ENCODE measurements at places on chromosomes 5 and 9.
A peak's percentile ranks its signal among the peaks of the same experiment; 100 is the strongest.

DNA sequence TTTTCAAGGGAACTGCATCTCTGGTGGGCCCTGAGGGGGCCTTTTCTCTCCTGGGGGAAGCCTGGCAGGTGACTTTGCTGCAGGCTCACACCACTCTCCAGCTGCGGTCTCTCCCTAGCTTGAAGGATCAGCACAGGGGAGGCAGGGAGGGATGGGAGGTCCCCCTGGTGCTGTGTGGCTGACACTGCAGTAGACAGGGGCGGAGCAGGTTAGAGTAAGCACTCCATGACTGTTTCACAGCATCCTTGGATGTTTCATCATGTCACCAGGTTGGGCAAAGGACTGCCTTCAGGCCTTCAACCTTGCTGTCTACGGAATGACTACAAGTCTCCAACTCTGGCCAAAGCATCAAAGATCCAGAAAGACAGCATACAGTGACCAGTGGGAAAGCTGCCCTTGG lies 470.7 kb downstream of the CDK5RAP2 start:
- no peak for DNase-seq

DNA sequence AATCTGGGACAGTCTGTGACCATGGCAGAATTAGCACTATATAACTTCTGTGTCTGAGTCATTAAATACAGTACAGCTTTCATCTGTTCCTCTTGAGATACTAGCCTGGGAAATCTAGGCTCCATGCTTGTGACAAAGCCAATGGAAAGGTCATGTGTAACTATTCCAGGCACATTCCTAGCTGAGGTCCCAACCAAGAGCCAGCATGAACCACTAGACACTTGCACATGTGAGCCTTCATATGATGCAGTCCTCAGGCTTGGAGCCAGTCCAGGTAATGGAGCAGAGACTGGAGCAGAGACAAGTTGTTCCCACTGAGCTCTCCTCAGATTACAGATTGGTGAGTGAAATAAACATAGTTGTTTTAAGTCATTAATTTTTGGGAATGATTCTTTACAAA lies 412.4 kb upstream of the ZNF462 start:
- no peak for DNase-seq

GRCh38 chr9:135035781-135036760 lies 51.4 kb upstream of the OLFM1 start:
- no peak for DNase-seq

GRCh38 chr5:133200256-133200655 lies 148.4 kb downstream of the HSPA4 start:
- DNase-seq, result no peak

DNA sequence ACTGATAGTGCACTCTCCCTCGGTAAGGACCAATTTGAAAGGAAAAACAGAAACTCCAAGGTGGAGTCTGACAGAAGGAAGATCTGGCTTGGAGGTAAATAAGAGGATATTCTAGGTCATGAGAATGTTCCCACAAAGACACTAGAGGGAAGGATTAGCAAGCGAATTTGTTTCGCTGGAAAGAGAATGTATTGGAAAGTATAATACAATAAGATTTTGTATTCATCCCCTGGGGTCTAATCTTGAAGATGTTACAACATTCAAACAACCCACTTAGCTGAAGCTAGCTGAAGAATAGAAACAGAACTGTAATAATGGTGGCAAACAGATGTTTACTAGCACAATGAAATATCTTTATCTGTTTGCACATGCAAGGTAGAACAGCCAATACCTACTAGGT lies 158.7 kb downstream of the GNAQ start:
- no peak for DNase-seq

- DNase-seq, result no peak
These were observed 164.3 kb upstream of the OTULINL start for GRCh38 chr5:14417276-14417730.

DNA sequence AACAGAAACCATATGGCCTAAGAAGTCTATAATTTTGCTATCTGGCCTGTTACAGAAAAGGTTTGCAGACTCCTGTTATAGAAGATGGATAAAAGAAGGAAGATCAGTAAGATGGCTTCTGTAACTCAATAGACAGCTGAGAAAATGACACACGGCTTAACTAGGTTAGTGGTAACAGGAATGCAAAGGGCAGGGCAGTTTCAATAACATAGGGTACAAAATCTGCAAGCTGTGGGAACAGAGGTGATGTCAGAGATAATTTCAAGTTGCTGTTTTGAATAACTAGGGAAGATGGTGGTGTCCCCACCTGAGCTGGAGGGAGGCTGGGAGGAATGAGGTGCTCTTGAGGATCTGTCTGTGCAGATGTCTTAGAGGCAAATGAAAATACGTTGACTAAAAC lies 106.5 kb downstream of the GLIS3 start:
- DNase-seq, result no peak

GRCh38 chr9:116154334-116154975 lies 864 bp downstream of the PAPPA start:
- no peak for DNase-seq

DNA sequence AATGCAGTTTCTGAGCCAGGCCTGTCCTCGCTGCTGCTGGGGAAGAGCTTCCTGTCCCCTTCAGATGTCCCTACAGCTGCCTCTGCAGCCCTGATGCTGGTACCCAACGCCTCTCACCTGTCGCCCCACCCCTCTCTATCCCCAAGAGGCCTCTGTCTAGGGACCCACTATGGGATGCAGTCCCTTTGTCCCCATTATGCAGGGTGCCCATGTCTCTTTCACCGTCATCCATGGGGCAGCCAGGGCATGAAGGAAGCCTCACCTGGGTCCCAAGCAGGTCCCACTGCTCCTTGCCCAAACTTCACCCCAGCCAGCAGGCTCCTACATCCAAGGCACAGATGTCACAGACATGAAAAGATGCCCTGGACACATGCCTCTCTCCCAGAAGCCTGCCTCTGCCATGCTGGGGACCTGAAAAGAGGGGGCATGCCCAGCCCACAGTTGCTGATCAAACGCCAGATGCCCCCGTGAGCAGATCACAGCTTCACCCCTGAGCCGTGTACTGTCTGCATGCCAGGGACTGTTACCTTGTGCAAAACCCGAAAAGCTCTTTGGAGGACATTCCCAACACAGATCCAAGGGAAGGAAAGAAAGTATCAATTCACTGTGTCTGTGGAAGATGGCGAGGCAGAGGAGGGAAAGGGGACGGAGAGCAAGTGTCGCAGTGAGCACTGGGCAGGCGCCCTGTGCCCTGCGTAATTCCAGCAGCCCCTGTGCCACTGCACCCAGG lies 81.0 kb downstream of the ADAMTS2 start:
- DNase-seq, result no peak

- DNase-seq, result peak; percentile 36
These were observed 102.5 kb downstream of the SREK1 start for GRCh38 chr5:66246608-66247007.

GRCh38 chr9:113011911-113012381 lies at the start of gene ZNF883:
Gene ZNF883 (minus strand): TSS chr9:113012192.
- DNase-seq, result no peak

GRCh38 chr9:16068476-16068875 lies 515.6 kb downstream of the CCDC171 start:
- no peak for DNase-seq

DNA sequence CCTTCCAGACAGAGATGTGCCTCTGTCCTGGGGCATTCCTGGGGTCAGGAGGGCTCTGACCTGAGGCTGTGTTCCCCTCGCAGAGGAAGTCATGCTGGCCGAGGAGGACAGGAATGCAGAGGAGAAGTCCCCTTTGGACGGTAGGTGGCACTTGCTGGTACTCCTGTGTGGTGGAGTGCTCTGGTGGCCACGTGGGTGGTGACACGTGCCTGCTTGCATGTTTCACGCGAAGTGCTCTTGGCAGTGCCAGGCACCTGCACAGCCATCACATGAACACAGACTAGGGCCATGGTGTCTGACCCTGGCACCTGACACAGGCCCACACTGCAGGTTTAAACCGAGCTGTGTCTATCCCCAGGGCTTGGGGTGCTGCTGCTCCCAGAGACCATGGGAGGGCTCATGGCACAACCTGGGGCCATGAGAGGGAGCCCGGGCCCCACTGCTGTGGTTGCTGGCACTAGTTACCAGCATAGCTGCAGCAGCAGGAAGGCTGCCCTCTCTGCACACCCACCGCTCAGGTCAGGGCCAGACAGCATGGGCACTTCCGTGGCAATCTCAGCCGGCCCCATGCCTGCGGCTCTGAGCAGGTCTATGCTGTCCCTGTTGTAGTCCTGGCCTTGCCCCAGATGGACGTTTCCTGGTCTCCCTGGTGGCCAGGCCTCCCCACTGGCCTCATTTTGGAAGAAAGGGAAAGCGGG lies 79.3 kb downstream of the CACNA1B start:
- DNase-seq, result no peak

DNA sequence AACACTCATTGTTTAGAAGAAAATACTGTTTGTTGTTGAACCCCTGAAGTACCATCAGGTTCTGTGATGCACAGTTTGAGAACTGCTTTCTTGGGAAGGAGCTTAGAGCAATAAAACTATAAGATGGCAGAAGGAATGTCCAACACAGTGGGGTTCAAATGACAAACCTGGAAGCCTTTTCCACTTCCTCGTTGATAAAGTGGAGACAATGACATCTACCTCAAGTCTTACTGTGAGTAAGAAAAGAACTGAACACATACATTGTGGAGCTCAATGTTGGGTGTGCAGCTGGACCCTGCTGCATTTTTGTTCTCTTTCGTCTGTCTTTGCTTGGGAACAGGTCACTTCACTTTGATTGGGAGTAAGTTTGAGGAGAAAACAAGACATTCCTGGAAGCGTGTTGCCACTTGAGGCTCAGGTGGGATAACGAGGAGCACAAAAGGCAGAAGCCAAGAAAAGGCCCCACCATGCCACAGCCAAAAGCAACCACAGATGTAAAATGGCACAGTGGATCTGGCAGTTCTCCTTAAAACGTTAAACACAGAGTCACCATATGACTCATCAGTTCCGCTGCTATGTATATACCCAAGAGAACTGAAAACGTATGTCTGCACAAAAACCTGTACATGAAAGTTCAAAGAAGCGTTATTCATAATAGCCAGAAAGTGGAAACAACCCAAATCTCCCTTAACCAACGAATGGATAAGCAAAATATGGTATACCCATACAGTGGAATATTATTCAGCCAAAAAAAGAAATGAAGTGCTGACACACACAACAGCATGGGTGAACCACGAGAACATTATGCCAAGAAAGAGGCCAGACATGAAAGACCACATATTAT lies 42.9 kb upstream of the SUB1 start:
- DNase-seq, result peak; percentile 64

DNA sequence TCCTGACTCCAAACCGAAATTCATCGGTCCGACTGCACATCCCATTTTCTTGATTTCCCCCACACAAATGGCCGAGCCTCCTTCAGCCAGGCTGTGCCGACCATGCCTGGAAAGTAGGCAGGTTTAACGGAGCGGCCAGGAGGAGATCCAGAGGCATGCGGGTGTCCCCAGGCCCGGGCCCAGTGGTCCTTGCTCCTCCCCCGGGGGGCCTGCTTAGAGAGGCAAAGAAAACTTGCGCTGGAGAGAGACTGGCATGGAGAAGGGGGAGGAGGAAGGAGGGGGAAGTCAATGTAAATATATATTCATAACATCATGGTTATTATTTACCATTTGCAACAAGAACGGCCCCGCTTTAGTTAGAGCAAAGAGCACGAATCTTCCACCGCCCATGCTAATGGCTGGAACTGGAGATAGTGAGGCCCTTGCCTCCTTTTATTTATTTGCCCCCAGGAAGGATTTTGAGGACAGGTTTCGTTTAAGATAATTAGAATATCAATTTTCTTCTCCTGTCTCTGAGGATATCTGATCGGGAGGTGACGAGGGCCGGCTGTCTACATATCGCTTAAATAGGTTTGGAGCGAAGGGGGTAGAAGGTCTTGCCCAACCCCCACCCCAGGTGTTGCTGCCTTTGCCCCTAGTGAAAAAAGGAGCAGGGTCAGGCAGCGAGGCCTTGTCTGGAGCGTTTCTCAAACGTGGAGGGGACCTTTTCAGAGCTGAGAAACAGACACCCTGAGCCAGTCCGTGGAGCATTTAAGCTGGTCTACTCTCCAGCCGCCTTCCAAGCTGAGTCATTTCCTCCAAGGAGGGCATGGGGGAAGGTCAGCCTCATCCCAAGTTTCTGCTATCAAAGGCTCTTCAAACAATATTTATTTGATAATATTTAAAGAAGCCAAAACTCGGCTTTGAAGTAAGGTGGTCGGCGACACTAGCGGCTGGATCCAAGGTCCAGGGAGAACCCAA lies 2.5 kb downstream of the BARHL1 start:
- DNase-seq, result no peak

GRCh38 chr5:68533571-68534084 lies 318.1 kb downstream of the PIK3R1 start:
- DNase-seq, result no peak

DNA sequence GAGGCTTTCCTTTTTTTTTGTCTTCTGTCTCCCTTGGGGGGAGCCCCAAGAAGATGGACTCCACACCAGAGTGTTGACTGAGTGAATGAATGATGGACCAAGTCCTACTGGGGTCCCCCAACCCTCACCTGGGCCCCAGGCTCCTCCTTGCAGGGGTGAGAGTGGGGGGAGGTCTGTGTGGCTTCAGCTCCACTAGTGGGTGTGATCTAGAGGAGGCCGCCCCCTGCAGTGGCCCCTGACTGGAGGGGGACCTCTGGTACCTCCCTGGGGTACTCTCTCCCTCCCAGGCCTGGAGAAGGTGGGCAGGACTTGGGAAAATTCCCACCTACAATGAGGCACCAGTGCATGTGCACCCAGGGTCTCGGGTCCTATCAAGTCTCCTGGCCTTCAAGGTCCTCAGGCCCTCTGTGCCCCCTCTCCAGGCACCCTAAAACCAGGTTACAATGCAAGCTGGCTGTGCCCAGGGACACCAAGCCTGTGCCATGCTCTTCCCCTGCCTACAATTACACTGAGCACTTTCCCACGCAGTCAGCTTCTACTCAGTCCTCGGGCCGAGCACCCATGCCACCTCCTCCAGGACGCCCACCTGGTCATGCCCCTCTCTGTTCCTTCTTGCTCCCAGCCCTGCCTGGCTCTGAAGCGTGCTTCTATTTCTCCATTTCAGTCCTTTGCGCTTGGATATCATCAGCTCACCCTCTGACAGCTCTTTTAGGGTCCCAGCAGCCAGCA lies 117.2 kb upstream of the PHYKPL start:
- DNase-seq, result no peak

DNA sequence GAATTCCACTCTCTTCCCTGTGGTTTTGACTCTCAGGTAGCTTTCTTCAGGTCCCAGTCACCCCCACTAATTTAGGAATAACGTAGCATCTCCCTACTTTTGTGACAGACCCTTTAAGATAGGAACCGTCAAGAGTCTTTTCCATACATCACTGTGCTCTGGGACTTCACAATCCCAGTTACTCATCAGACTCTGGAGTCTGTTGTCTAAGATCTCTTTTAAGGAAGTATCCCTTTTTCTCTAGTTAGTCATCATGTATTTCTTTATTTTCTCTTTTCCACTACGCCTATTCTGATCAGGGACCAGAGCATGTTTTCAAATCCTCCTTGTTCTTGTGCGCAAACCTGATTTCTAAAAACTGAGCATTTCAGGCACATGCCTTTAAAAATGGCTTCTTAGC lies 143.0 kb downstream of the GOLPH3 start:
- no peak for DNase-seq

GRCh38 chr5:170939178-170939577 lies 77.4 kb downstream of the RANBP17 start:
- no peak for DNase-seq

DNA sequence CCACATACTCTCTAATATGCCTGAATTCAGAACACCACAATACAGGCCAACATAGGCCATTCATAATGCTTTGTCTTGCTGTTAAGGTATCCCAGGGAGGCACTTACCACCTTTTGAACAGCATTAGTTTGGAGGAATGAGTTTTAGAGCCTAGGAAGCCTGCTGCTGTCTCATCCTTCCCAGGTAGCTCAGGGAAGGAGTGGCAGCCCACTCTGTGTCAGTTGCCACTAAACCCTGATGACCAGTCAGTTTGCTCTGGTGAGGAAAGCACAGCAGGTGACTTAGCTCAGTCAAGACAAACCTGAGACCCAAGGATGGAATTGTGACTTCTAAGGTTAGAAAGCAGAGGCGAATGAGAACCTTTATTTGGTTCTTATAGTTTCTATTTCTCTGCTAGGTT lies 337.4 kb upstream of the ATP10B start:
- DNase-seq, result no peak

Data from HS-5 (cell line).